ENCODE measurements at places on chromosomes 7 and 10. TPM values are rescaled to one million over a fixed set of nuclear protein-coding genes. Genes with fewer than 3 reads are reported as not detected.
A peak's percentile ranks its signal among the peaks of the same experiment; 100 is the strongest.

The OR13A1 gene
- not detected for total RNA-seq

The ITGA8 gene
- total RNA-seq: not detected

The PHKG1 gene
- 0.44 TPM for total RNA-seq

The PAPOLB gene
- not detected for total RNA-seq

GRCh38 chr10:56547163-56547562 is 186.1 kb upstream of the ZWINT start:
- no peak overlapping the region for H3K4me3 ChIP-seq
- H3K4me1 ChIP-seq: no peaks in the 10 kb centered on the region
- no peak for DNase-seq
- H3K36me3 ChIP-seq: no peaks in the 10 kb centered on the region
- no peak overlapping the region for H3K27ac ChIP-seq
- H3K27me3 ChIP-seq: no peaks in the 10 kb centered on the region

GRCh38 chr7:47346377-47346914 is 235.5 kb downstream of the TNS3 start:
- H3K27me3 ChIP-seq: no peaks in the 10 kb centered on the region
- no peak overlapping the region for H3K27ac ChIP-seq
- no peak for DNase-seq

- H3K27ac ChIP-seq: no peak overlapping the region
- H3K36me3 ChIP-seq: no peaks in the 10 kb centered on the region
- no peak for DNase-seq
- no peaks in the 10 kb centered on the region for H3K27me3 ChIP-seq
- H3K4me3 ChIP-seq: no peak overlapping the region
These were observed 90.5 kb upstream of the POM121L12 start for GRCh38 chr7:52944921-52945320.

DNA sequence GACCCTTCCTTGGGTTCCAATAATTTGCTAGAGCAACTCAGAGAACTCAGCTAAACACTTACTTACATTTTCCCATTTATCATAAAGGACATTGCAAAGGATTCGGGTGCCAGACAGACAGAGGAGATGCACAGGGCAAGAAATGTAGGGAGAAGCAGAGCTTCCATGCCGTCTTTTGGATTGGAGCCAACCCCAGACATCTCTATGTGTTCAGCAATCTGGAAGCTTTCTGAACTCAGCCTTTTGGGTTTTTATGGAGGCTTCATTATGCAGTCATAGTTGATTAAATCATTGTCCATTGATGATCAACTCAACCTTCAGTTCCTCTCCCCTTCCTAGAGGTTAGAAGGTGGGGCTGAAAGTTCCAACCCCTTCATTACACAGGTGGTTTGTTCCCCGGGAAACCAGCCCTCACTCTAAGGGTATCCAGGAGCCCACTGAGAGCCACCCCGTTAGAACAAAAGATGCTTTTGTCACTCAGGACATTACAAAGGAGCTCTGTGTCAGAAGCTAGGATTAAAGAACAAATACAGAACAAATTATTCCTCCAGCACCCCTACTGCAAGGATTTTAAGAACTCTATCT is 211.9 kb upstream of the VSTM2A start:
- no peaks in the 10 kb centered on the region for H3K36me3 ChIP-seq
- no peak overlapping the region for H3K4me3 ChIP-seq
- no peaks in the 10 kb centered on the region for H3K4me1 ChIP-seq
- H3K27ac ChIP-seq: no peak overlapping the region
- no peak for DNase-seq
- no peaks in the 10 kb centered on the region for H3K27me3 ChIP-seq

- no peak overlapping the region for H3K27ac ChIP-seq
- no peaks in the 10 kb centered on the region for H3K36me3 ChIP-seq
- H3K4me1 ChIP-seq: no peaks in the 10 kb centered on the region
- no peak for DNase-seq
- H3K27me3 ChIP-seq: no peaks in the 10 kb centered on the region
These were observed 1110.8 kb upstream of the POT1 start for GRCh38 chr7:126040114-126041045.

DNA sequence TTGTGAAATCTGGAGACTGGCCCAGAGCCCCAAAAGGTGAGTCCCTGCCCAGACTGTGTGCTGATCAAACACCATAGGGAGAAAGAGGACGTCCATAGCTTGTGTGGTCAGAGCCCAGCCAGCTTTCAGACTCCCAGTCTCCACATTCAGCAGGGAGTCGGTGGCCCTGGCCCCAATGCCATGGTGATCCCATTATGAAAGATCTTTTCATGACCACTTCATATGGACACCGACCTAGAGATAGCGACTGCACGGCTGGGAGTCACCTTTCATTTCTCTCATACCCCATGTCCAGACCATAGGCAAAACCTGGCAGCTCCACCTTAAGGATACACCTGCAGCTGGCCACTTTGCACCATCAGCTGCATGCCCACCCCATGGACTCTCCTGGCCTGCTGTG is 126.4 kb downstream of the ARHGAP22 start:
- H3K4me3 ChIP-seq: no peak overlapping the region
- DNase-seq: no peak
- no peaks in the 10 kb centered on the region for H3K4me1 ChIP-seq

GRCh38 chr7:100706672-100707311 is 871 bp downstream of the POP7 start:
- no peaks in the 10 kb centered on the region for H3K27me3 ChIP-seq
- no peaks in the 10 kb centered on the region for H3K36me3 ChIP-seq
- peak overlapping the region; percentile 98 for H3K4me3 ChIP-seq
- DNase-seq: peak; percentile 61
- H3K27ac ChIP-seq: peak overlapping the region; percentile 84

DNA sequence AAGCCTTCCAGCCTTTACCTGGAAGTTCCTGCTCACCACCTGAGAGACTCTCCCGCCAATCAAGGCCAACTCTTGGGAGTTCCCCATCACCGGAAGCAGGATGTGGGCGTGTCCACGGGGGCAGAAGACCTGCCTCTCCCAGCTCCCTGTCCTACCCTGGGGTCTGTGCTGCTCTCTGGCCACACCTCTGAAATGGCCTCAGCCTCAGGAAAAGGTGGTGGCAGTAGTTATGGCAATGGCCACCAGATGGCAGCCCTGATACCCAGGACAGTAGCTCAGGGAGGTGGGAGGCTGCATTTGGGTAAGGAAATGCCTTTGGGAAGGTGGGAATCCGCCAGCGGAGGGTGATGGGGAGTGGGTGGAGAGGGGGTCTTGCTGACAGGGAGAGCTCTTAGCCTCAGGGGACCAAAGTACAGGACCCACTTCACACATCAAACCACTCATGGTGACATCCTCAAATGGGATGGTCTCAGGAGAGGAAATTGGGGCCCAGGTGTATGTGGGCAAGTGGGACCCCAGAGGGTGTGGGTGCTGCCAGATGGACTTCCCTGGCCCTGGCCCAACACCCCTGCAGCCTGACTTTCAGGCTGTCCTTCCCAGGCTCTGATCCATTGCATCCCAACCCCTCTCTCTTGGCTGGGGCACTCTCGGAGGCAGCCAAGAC is 33.9 kb downstream of the KAZALD1 start:
- H3K27me3 ChIP-seq: peaks cover 7% of the 10 kb centered on the region
- H3K36me3 ChIP-seq: no peaks in the 10 kb centered on the region
- no peak overlapping the region for H3K27ac ChIP-seq

GRCh38 chr7:706721-707120 is 19.8 kb upstream of the DNAAF5 start:
- no peak overlapping the region for H3K4me3 ChIP-seq
- H3K27ac ChIP-seq: no peak overlapping the region
- H3K4me1 ChIP-seq: no peaks in the 10 kb centered on the region
- H3K36me3 ChIP-seq: peaks cover 5% of the 10 kb centered on the region

GRCh38 chr7:158031867-158032308 is 555.7 kb downstream of the PTPRN2 start:
- no peaks in the 10 kb centered on the region for H3K27me3 ChIP-seq
- no peak overlapping the region for H3K4me3 ChIP-seq
- peaks cover 41% of the 10 kb centered on the region for H3K4me1 ChIP-seq
- H3K36me3 ChIP-seq: no peaks in the 10 kb centered on the region
- no peak overlapping the region for H3K27ac ChIP-seq

Measured in HepG2 (cell line).